ENCODE measurements at places on chromosomes 2 and 18. TPM values are rescaled to one million over a fixed set of nuclear protein-coding genes. Genes with fewer than 3 reads are reported as not detected.

Gene CCDC68
- 16.0 TPM for total RNA-seq

Gene TOGARAM2
- total RNA-seq: 0.47 TPM

Gene MOGAT1
- 35.9 TPM for total RNA-seq

Gene SERPINB4
- not detected for total RNA-seq

Gene DAW1
- total RNA-seq: 2.4 TPM

Gene ATP6V1C2
- total RNA-seq: 0.61 TPM

Gene KCNS3
- total RNA-seq: 3.5 TPM

GRCh38 chr2:239178484-239178883 is 222.3 kb downstream of the HDAC4 start:
- no peak for DNase-seq

- DNase-seq: no peak
Measured at GRCh38 chr2:38039121-38039910, 36.6 kb downstream of the CYP1B1 start.

DNA sequence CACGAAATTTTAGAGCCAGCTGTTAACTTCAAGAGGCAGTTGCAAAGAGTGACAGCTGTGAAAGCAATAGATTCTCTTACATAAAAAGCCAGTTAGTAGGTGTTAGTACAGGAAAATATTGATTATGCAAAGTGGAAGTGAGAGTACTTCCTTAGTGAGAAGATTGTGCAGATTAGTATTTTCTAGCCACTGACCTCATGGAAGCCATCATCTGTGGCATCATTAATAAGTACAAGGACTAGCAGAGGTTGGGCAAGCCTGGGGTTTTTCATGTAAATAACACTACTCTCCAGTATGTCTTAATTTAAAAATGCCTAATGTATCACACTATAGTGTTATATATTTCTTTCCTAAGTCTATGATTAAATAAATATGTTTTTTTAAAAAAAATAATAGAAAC is 166.2 kb upstream of the DTNA start:
- DNase-seq: no peak

DNA sequence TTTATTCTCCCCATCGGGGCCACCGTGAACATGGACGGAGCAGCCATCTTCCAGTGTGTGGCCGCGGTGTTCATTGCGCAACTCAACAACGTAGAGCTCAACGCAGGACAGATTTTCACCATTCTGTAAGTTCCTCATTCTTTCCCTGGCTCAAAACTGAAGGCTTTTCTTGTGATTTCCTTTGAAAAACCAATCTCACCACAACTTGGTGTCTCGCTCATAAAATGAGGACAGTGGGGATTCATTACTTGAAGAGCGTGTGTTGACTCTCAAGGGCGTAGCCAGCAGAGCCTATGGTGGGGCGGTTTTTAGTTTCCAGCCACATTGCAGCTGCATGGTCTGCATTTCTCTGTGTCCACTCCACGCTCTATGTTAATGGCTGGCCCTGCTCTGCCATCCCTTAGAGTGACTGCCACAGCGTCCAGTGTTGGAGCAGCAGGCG is 29.0 kb downstream of the SLC1A4 start:
- no peak for DNase-seq

- DNase-seq: no peak
Measured at GRCh38 chr2:153543635-153544071, 65.1 kb upstream of the RPRM start.

DNA sequence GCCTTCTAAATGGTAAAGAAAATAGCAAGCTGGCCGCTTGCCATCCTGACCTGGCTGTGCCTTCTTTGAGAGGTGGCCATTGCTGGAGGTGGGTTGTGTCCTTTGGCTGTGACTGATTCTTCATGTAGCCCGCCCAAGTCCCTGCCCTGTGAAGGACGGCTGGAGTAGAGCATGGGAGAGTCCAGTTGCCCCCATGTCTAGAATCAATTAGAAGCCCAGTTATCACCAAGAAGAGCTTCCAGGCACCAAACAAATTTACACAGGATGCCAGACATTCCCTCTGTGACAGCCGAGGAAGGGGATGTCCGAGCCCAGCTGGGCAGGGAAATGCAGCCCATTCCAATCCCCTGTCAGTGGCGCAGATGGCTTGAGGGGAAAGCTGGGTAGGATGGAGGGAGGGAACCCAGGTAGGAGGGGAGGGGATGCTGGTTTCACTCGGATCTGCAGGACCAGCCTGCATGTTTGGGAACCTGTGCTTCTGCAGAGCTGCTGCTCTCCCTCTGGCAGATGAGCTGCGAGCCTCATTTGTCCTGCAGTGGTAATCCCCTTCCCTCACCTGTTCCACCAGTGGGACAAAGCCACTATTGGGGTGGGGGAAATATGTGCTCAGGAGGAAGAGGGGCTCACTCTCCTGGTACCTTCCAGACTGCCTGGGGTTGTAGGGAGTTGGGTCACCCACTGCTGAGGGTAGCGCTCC is 25.7 kb upstream of the ASB18 start:
- no peak for DNase-seq

DNA sequence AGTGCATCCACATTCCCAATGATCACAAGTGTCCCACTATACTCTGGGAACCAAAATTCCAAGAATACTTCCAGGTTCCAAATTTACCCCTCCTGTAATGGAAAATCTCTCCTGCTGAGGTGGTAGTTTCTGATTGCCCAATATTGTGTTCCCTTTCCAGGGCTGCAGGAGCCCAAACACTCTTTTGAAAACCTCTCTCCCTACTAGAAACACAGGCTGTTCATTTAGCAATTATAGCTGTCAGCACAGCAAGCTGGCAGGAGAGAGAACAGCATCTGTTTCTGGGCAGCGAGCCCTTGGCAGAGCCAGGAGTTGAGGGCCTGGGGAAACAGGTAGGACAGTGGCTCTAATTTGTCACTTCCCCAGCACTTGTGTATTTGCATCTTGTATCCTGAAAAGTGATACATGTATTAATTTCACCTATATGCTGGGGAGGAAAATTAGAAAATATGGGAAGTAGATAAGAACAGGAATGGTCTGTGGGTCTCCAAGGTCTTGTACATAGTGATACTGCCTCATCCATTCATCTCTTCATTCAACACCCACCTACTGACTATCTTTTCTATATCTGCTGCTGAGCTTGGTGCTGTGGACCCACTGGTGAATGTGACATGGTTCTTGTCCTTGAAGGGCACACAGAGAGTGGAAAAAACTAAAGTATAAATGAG is 16.9 kb upstream of the PAIP2B start:
- no peak for DNase-seq

DNA sequence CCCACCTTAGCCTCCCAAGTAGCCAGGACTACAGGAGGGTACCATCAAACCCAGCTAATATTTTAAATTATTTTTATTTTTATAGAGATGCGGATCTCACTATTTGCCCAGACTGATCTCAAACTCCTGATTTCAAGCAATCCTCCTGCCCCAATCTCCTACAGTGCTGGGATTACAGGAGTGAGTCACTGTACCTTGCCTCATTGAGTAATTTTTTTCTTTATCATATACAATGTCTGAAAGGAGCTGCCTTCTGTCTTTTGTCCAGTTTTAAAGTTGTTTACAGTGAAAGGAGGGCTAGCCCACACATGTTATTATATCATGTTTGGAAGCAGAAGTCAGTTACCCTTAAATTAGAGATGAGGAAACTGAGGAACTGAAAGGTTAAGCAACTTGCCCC is 32.5 kb downstream of the PRKRA start:
- DNase-seq: no peak

- DNase-seq: no peak
Measured at GRCh38 chr2:36214691-36215090, 140.9 kb upstream of the CRIM1 start.

DNA sequence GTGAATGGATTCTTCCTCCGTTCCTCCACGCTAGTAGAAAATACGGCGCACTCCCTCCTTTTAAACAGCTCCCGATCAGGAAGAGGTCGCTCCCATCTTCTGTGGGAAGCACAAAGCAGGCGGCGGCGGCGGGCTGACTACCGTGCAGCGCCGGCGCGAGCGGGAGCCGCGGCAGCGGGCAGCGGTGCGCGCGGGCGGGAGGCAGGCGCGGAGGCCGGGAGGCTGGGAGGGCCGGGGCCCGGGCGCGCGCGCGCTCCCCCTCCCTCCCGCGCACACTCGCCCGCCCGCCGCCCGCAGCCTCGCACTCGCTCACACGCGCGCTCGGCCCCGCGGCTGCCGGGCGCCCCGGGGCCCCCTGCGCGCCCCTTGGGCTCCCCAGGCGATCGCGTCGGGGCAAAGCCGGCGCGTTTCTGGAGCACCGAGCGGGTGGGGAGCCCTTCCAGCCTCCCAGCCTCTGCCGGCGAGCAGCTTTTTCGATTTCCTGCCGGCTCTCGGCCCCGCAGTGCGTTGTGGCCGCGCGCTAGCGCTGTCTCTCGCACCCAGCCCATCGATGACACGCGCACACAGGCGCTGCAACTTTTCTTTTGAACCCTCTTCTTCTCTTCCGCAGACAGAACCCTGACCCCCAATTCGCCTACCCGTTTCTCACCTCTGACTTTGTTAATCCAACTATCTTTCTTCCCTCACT is at the start of gene SLC8A1:
Gene SLC8A1, minus strand, starts transcription at position 173 of the 688 bp plus-strand sequence.
- DNase-seq: no peak

DNA sequence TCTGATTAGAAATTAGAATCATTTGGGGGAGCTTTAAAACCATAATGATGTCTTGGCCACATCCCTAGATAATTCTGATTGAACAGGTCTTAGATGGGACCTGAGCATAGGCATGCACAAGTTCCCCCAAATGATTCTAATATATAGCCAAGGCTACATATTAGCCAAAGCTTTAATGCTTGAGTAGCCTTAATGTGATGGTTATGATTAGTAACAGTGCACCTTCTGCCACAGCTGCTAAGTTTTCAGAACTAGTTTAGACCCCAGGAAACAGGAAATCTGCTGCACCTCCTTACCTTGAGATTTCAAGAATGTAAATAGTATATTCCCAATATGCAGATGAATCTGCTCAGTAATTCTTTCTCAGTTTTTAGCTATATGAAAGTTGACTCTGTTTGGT is 119.8 kb downstream of the PTPN4 start:
- no peak for DNase-seq

GRCh38 chr2:162579986-162580385 is 236.1 kb downstream of the GCA start:
- DNase-seq: no peak
